ENCODE measurements at places on chromosomes 12 and 14.

- DNase-seq, result peak; percentile 86
These were observed 1.5 kb downstream of the AQP6 start for GRCh38 chr12:49974231-49974675.

GRCh38 chr12:123948796-123949769 is 23.5 kb downstream of the CCDC92 start:
- no peak for DNase-seq

DNA sequence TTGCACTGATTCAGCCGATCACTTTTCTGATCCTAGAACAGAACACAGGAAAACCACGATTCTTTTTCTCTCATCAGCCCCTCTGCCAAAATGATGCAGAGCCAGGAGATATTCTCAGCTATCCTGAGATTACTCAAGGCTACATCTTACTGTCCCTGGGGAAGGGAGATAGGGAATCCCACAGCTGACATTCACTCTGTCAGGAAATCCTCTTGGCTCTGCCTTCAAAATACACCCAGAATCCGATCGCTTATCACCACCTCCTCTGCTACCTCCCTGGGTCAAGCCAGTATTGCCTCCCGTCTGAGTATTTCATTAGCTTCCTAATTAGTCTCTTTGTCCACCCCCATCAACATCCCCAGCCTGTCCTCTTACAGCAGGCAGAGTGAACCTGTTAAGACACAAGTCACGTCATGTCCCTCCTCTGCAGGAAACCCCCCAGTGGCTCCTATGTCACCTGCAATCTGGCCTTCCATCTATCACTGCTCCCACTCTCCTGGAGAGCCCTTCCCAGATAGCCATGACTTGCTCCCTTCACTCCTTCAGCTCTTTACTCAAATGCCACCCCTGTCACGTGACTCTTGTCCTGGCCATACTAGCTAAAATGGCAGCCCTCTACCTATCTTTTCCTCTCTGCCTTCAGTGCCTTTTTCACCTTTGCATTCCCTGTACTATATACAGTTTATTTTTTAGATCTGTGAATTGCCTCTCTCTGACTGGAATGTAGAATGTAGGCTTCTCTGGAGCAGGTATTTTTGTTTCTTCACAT is 70.3 kb downstream of the GALNT4 start:
- DNase-seq, result no peak

- DNase-seq, result peak; percentile 76
These were observed at the start of gene NUBPL for GRCh38 chr14:31561155-31561846. TSS of gene NUBPL (plus strand) at chr14:31561404. CDS start at chr14:31561440, 36 bp downstream.

DNA sequence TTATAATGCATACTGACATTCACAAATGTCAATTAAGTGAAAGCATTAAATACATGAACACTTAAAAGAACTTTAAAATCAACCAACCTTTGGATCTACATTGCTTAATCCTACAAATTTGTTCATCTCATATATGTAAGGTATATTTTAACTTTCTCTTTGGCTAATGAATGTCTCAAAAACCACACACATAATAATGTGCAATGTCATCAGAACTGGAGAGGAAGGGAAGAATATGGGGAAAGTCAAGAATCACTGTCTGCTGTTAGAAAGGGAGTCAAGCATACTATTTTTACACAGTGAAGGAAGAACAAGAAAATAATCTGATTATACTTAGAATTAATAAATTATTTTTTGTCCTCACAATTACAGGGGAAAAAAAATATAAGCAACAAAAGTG is 4.9 kb downstream of the GMFB start:
- no peak for DNase-seq

- no peak for DNase-seq
These were observed 4.5 kb downstream of the HVCN1 start for GRCh38 chr12:110684312-110684836.

DNA sequence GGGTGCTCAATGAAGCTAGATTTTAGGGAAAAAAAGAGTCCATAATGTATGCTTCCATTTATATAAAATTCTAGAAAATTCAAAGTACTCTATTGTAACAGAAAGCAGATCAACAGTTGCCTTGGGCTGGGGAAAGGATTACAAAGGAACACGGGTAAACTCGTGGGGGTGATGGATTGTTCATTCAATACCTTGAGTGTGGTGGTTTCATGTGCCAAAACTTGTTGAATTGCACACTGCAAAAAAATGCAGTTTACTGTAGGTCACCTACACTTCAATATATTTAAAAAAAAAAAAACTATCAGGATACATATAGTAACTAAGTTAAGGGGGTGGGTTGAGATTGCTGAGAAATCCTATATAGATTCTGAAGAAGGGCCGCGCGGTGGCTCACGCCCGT is 33.6 kb downstream of the PAWR start:
- DNase-seq, result no peak

GRCh38 chr14:105411017-105411941 is 8.3 kb upstream of the MTA1 start:
- no peak for DNase-seq

GRCh38 chr12:114770323-114770722 is 86.3 kb upstream of the TBX3 start:
- no peak for DNase-seq

DNA sequence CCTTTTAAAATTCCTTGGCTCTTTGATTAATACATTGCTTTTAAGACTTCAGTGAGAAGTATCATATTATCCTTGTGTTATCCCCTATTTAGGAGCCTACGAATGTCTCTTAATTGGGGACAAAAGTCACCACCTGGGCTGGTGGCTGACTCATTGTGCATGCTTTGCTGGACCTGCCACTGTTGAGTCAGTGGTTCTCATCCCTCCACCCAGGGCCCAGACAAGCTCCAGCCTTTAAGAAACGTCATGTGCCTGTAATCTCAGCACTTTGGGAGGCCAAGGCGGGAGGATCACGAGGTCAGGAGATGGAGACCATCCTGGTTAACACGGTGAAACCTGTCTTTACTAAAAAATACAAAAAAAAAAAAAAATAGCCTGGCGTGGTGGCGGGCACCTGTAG is 57.9 kb downstream of the OTX2 start:
- no peak for DNase-seq

GRCh38 chr12:103841690-103842584 is 903 bp upstream of the NT5DC3 start:
- DNase-seq, result no peak

- DNase-seq, result no peak
These were observed 29.4 kb downstream of the FAIM2 start for GRCh38 chr12:49874142-49874897.

DNA sequence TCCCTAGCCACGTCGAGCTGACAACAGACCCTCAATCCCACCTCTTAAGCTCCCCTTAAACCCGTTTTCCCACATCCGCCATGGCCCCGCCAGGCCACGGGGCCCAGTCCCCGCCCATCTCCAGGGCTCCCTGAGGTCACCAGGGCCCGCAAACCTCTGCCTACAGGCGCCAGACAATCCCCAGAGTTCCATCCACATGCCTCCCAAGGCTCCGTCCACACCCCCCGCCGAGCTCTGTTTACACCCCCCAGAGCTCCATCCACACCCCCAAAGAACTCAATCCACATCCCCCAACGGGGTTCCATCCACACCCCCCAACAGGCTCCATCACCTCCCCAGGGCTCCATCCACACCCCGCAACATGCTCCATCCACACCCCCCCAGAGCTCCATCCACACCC is 9.2 kb downstream of the JAG2 start:
- no peak for DNase-seq

- DNase-seq, result no peak
These were observed 52.3 kb downstream of the IRAK3 start for GRCh38 chr12:66241061-66242043.

DNA sequence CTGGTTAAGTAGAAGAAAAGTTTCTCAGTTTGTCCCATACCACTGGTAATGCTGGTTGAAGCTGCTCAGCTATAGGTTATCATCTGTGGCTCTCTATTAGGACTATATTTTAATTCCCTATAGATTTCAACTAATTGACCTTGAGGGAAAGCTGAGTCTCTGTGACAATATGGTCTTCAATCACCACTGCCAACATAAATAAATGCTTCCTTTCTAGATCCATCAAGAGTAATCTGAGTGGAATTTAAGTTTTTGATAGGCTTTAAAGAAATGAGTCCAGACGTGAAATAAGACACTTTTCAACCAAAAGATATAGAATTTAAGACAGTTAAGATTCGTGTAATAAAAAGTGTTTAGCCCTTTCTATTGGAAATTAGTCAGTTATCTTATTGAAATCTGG is 63.5 kb upstream of the MYF6 start:
- no peak for DNase-seq

DNA sequence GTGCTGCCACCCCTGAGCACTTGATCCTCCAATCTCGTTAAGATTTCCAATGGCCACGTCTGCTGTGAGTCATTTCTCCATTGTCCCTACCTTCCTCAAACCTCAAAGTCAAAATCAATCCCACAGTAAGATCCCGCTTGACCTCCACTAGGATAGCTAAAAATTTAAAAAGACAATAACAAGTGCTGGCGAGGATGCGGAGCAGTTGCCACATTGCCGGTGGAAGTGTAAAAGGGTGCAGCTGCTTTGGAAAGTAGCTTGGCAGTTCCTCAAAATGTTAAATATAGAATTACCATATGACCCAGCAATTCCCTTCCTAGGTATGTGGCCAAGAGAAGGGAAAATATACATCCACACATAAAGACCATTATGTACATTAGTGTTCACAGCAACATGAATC is 9.5 kb upstream of the BCL7A start:
- DNase-seq, result no peak

DNA sequence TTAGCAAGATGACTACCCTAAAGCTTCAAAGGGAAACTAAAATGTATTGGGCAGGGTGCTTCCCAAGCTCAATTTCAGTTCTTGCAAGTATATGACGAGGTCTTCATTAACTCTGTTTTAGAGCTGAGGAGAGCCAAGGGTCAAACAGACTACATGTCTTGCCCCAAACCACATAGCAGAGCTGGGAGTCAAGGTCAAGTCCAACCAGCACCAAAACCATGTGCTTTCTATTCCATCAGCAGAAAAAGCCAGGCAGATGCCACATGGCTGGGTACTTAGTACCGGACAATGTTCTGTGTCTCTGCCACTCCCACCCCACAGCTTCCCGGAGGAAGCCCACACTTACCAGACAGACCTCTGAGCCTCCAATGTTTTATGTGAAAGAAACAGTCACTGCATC is 17.6 kb downstream of the NID2 start:
- no peak for DNase-seq

DNA sequence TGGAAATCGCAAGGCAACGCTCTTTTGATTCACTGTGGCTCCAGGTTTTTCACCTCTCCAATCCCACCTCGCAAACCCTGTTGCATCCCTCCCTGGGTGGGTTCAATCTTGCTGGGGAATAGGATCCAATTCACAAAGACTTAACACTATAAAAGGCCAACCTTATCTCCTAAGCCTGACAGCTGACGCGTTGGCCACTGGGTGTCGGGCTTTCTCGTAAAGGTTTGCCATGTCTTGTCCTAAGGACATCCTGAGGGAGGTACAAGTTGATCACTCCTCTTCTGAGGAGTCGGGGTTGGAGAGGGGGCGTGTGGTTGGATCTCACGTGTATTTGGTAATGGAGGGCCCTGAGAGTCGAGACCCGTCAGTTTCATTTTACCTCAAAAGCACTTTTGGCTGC is 112.6 kb upstream of the FZD10 start:
- no peak for DNase-seq

DNA sequence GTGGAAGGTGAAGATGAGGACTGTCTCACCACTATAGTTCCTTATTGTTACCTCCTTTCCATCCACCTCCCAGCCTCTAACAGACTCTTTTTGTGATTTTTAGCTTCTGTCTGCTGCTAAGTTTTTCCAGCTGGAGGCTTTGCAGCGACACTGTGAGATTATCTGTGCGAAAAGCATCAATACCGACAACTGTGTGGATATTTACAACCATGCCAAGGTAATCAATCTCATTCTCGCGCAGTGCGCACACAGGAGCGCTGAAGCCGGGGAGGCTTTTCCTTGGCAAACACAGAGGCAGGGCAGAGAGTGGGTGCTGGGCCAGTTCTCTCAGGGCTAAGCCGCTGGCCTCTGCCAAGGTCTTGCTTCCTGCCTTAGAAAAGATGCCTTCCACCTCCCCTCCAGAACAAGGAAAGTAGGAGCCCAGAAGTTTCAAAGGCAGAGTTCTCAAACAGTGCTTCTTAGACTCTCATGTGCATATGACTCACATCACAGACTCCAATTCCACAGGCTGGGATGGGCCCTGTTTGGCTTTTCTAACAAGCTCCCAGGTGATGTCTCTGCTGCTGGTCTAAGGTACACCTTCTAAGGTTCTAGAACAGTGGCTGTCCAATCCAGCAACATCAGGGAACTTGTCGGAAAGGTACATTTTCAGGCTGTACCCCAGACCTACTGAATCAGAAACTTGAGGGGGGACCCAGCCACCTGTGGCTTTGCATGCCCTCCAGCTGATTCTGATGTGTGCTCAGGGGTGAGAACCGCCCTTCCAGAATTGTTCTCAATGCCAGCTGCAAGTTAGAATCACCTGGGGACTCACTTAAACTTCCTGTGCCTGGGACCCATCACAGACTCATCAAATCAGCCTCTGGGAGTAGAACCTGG is 33.8 kb upstream of the PWP1 start:
- DNase-seq, result no peak

DNA sequence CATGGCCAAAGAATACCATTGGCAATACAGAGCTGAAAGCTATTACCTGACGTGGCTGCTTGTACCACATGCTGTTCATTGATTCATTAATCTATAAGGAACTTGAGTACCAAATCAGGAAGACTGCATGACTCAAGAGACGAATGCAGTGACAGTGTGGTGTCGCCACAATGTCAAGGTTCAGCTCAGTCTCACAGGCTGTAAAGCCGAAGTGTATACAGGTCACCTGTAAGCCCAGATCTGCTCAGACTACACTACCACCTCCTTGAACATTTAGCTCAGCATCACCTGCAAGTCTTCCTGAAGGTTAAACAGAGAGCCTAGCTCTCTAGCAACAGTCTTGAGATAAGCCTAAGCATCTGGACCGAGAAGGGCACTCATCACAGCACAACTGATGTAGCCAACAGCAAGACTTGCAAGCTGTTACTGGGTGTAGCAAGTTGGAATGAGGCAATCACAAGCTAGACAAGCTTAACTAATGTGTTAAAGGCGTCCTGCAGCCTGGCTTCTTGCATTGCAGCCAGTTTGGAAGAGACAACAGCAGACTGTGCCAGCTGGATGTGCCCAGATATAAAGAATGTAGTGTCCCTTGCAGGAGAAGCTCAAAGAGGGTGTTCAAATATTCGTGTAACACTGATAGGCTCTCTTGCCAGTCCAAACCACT is 21.0 kb downstream of the TMTC1 start:
- DNase-seq, result no peak

- DNase-seq, result no peak
These were observed 703.5 kb upstream of the TBX3 start for GRCh38 chr12:115387467-115387901.
